ENCODE measurements at places on chromosomes 13 and 19. TPM values are rescaled to one million over a fixed set of nuclear protein-coding genes. Genes with fewer than 3 reads are reported as not detected.

- H3K27ac ChIP-seq, result peak within 1 kb of the TSS; percentile 92
- H3K27me3 ChIP-seq, result no peaks in the 10 kb centered on the region
- peak; percentile 96 for DNase-seq
- H3K4me1 ChIP-seq, result no peaks in the 10 kb centered on the region
Measured at GRCh38 chr19:58059003-58059670, at the start of gene ZNF135. TSS of gene ZNF135 (plus strand) at chr19:58059282. CDS start at chr19:58060003, 721 bp downstream.

DNA sequence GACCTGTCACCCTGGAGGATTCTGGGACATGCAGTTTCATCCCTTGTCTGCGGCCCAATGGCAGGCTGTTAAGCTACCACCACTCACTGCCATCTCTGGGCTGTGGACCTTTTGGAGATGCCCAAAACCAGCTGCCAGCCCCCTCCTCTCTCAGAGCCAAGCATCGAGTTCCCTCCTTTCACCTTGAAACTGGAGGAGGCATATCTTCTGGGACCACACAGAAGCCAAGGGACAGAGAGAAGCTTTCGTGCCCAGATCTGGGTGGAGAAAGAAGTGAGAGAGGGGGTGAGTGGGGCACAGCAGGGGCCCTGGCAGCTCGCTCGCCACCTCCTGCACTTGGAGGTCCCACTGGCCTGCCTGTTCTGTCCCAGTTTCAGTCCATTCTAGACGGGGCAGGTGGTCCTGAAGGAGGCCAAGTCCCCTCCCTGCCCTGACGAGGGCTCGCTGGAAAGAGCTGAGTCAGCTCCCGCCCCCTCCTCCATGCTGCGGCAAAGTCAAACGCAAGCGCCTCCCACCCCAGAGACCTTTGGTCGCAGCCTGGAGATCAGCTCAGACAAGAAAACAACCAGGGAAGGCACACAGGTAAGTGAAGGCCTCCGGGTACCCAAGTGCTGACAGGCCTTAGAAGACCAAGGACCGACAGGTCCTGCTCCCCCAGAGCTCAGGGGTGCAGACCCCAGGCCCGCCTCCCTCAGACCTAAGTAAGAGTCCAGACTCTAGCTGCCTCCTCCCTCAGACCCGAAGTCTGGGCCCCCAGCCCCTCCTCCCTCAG is 3.8 kb downstream of the BCAT2 start:
- no peaks in the 10 kb centered on the region for H3K36me3 ChIP-seq
- peak; percentile 58 for DNase-seq
- H3K27ac ChIP-seq, result peak overlapping the region; percentile 73
- no peaks in the 10 kb centered on the region for H3K4me1 ChIP-seq
- H3K4me3 ChIP-seq, result peak overlapping the region; percentile 68
- no peaks in the 10 kb centered on the region for H3K27me3 ChIP-seq

The JSRP1 gene
- total RNA-seq, result 5.0 TPM

The RNASEH2B gene
- 37.7 TPM for total RNA-seq

The SERPINE3 gene
- not detected for total RNA-seq

The DAND5 gene
- total RNA-seq, result not detected

The ANO8 gene
- 12.1 TPM for total RNA-seq

Measured in kidney (tissue), 22 donors.